Left lung (tissue), 14 donors: ENCODE measurements at places on chromosomes 2 and 18. TPM values are rescaled to one million over a fixed set of nuclear protein-coding genes. Genes with fewer than 3 reads are reported as not detected.
A peak's percentile ranks its signal among the peaks of the same experiment; 100 is the strongest.

DNA sequence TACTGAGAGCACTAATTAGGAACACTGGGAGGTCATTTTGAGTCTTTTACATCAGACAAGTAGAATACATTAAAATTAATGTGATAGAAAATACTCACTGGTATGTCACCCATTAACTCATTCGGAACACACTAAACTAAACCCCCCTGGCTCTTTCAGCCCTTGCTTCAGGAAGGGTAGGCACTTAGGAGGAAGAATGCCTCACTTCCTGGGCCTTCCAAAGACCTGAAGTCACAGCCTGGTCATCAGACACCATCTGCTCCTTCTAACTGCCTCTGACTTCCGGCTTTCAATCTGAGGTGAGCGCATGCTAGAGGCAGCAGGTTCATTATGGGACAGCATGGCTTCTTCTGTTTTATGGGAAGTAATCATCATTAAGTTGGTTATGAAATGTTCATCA, 451.4 kb downstream of the PID1 start:
- H3K4me3 ChIP-seq = no peak overlapping the region
- H3K36me3 ChIP-seq = no peaks in the 10 kb centered on the region
- no peak overlapping the region for H3K27ac ChIP-seq
- no peak for DNase-seq

DNA sequence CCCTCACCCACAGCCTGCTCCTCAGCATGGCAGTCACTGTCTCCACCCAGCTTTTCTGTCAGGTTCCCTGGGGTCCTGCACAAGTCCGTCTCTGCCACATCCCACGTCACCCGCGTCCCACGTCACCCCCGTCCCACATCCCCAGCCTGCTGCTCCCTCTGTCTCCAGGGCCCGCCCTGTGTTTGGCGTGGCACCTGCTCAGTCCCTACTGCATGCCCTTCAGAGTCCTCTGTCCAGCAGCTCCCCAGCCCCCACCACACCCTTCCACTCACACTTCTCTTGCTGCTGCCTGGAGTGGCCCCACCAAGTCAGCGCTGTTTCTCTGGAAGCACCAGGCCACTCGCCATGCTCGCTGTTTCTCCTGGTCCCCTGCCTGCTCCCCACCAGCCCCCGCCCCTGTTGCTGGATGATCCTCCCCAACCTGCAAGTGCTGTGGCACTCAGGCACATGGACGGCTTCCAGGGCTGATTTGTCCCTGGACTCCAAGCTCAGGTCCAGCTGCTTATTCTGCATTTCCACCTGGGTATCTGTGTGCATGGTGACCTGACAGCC, 18.8 kb downstream of the ATG4B start:
- no peaks in the 10 kb centered on the region for H3K4me1 ChIP-seq
- peaks cover 100% of the 10 kb centered on the region for H3K36me3 ChIP-seq
- no peak for DNase-seq
- H3K4me3 ChIP-seq = no peak overlapping the region
- no peaks in the 10 kb centered on the region for H3K27me3 ChIP-seq

DNA sequence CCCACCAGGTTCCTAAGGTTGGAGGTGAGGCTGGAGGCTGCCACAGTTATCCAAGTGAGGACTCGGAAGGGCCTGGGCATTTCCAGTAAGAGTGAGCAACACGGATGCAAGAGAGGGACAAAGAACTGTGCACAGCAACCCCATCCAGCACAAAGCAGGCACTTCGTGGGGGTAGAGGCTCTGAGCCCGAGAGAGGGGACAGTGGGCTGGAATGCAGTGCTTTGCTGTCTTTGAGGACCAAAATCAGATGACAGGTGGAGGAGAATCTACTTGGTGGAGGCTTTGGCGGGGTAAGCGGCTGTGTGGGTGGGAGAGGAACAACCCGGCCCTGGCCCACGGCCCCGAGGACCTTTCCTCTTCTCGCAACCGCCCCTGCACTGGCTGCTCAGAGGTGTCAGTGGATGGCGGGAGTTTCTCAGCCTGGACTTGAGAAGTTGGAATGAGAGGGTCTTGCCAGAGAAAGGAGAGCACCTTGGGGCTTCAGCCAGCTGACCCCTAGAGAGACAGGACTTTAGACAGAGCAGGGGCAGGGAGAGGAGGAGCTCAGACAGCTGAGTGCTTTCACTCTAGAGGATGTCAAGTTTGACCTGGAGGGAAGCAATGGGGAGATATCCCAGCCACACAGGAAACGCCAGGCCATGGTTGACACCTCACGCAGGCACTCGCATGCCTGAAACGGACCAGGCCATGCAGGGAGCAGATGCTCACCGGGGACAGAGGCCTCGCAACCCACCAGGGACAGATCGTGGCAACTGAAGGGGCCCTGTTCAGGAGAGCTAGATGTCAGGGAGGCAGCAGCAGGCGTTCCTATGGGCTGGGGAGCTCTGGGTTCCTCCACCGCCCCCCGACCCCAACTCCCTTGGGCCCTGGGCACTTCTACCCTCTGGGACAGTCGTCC, 11.6 kb downstream of the RAMP1 start:
- H3K36me3 ChIP-seq = no peaks in the 10 kb centered on the region
- H3K27ac ChIP-seq = no peak overlapping the region
- no peaks in the 10 kb centered on the region for H3K27me3 ChIP-seq
- no peaks in the 10 kb centered on the region for H3K4me1 ChIP-seq

- no peaks in the 10 kb centered on the region for H3K27me3 ChIP-seq
- peaks cover 59% of the 10 kb centered on the region for H3K4me1 ChIP-seq
- no peaks in the 10 kb centered on the region for H3K36me3 ChIP-seq
These were observed 926 bp downstream of the NDUFV2 start for GRCh38 chr18:9103376-9103873.

DNA sequence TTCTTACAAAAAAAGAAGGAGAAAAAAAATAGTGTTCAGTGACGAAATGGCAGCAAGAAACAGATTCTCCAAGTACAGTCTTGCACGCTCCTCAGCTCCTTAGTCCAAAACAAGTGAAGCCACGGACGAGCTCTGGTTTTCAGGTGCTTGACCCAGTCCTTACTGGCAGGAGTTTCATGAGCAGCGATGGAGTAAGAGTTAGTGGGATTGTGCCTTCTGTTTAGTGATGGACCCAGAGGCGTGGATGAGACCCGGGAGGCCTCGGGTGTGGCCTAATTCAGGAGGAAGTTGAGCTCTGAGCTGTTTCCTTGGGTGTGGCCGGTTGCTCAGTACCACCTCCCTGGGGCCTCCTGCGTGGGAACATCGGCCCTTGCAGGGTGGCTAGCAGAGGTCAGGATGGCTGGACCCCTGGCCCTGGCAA, 52.0 kb downstream of the KIF5C start:
- no peaks in the 10 kb centered on the region for H3K27me3 ChIP-seq
- peak overlapping the region; percentile 28 for H3K4me3 ChIP-seq
- no peaks in the 10 kb centered on the region for H3K36me3 ChIP-seq
- DNase-seq = peak; percentile 75
- H3K27ac ChIP-seq = no peak overlapping the region
- H3K4me1 ChIP-seq = no peaks in the 10 kb centered on the region

DNA sequence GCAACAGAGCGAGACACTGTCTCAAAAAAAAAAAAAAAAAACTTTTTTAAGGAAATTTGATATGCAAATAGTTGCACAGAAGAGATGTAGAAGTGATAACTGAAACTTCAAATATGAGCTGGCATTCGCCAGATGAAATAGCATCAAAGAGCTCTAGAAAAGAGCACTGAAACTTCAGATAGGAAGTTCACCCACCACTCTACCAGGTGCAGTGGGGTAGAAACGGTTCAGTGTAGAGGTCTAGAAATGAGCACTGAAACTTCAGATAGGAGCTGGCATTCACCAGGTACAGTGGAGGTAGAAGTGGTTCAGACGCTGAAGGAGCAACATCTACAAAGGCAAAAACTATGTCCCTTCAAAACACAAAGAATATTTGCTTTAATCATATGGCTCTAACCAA, 9.0 kb upstream of the ONECUT2 start:
- H3K4me3 ChIP-seq = no peak overlapping the region
- peaks cover 99% of the 10 kb centered on the region for H3K27me3 ChIP-seq
- H3K36me3 ChIP-seq = no peaks in the 10 kb centered on the region
- DNase-seq = no peak
- H3K27ac ChIP-seq = no peak overlapping the region

- peaks cover 30% of the 10 kb centered on the region for H3K36me3 ChIP-seq
- no peaks in the 10 kb centered on the region for H3K4me1 ChIP-seq
- H3K27me3 ChIP-seq = no peaks in the 10 kb centered on the region
- H3K27ac ChIP-seq = no peak overlapping the region
- no peak overlapping the region for H3K4me3 ChIP-seq
These were observed 42.3 kb downstream of the RPRD1A start for GRCh38 chr18:36025025-36025424.

- peak; percentile 46 for DNase-seq
- no peak overlapping the region for H3K4me3 ChIP-seq
- H3K27ac ChIP-seq = no peak overlapping the region
- H3K4me1 ChIP-seq = no peaks in the 10 kb centered on the region
These were observed 20.6 kb upstream of the ATRAID start for GRCh38 chr2:27191070-27191829.

DNA sequence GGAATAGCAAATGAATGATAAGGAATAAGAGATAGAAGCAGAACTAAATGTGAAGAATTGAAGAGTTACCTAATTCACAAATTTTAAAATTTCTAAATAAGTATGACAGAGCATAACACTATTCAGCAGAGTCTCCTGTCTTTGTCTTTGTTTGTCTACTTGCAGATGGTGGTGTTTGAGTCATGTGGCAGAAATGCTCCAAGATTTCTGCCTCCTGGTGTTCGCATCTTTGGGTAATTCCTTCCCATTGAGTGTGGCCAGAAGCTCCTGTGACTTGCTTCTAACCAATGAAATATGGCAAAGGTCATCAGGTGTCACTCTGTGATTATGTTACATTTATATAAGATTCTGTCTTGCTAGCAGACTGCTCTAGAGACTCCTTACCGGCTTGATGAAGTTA, 45.6 kb upstream of the GALNT3 start:
- no peak for DNase-seq
- no peaks in the 10 kb centered on the region for H3K4me1 ChIP-seq
- no peaks in the 10 kb centered on the region for H3K36me3 ChIP-seq
- no peaks in the 10 kb centered on the region for H3K27me3 ChIP-seq
- no peak overlapping the region for H3K27ac ChIP-seq

GRCh38 chr2:34447097-34447496, 848.0 kb upstream of the FAM98A start:
- H3K27ac ChIP-seq = no peak overlapping the region
- H3K4me3 ChIP-seq = no peak overlapping the region
- H3K4me1 ChIP-seq = no peaks in the 10 kb centered on the region
- no peaks in the 10 kb centered on the region for H3K36me3 ChIP-seq

GRCh38 chr2:8548619-8549150, 133.2 kb upstream of the ID2 start:
- no peak for DNase-seq
- H3K36me3 ChIP-seq = no peaks in the 10 kb centered on the region
- peaks cover 14% of the 10 kb centered on the region for H3K4me1 ChIP-seq
- H3K27ac ChIP-seq = no peak overlapping the region
- H3K27me3 ChIP-seq = no peaks in the 10 kb centered on the region

GRCh38 chr2:240920783-240921231, 14.7 kb downstream of the CROCC2 start:
- H3K27me3 ChIP-seq = peaks cover 2% of the 10 kb centered on the region
- H3K27ac ChIP-seq = peak overlapping the region; percentile 33
- peak; percentile 31 for DNase-seq
- H3K36me3 ChIP-seq = no peaks in the 10 kb centered on the region

GRCh38 chr2:36697424-36698066, 1.0 kb downstream of the VIT start:
- H3K27me3 ChIP-seq = no peaks in the 10 kb centered on the region
- no peak for DNase-seq
- H3K27ac ChIP-seq = no peak overlapping the region
- no peak overlapping the region for H3K4me3 ChIP-seq
- H3K36me3 ChIP-seq = no peaks in the 10 kb centered on the region

- H3K4me1 ChIP-seq = no peaks in the 10 kb centered on the region
- H3K27me3 ChIP-seq = no peaks in the 10 kb centered on the region
- H3K4me3 ChIP-seq = no peak overlapping the region
These were observed 15.0 kb downstream of the GPR45 start for GRCh38 chr2:105256431-105257047.

GRCh38 chr2:158459161-158460003, 2.6 kb downstream of the PKP4 start:
- H3K4me1 ChIP-seq = peaks cover 52% of the 10 kb centered on the region
- no peaks in the 10 kb centered on the region for H3K27me3 ChIP-seq
- DNase-seq = peak; percentile 35
- no peak overlapping the region for H3K27ac ChIP-seq
- H3K36me3 ChIP-seq = no peaks in the 10 kb centered on the region

- no peak overlapping the region for H3K27ac ChIP-seq
- no peaks in the 10 kb centered on the region for H3K27me3 ChIP-seq
- no peak overlapping the region for H3K4me3 ChIP-seq
- peaks cover 33% of the 10 kb centered on the region for H3K36me3 ChIP-seq
These were observed 39.1 kb downstream of the NFATC1 start for GRCh38 chr18:79434607-79435401.

GRCh38 chr18:9711361-9712129, 3.4 kb downstream of the RAB31 start:
- H3K4me3 ChIP-seq = no peak overlapping the region
- H3K27ac ChIP-seq = peak overlapping the region; percentile 7
- no peaks in the 10 kb centered on the region for H3K27me3 ChIP-seq
- peaks cover 89% of the 10 kb centered on the region for H3K4me1 ChIP-seq
- DNase-seq = no peak

DNA sequence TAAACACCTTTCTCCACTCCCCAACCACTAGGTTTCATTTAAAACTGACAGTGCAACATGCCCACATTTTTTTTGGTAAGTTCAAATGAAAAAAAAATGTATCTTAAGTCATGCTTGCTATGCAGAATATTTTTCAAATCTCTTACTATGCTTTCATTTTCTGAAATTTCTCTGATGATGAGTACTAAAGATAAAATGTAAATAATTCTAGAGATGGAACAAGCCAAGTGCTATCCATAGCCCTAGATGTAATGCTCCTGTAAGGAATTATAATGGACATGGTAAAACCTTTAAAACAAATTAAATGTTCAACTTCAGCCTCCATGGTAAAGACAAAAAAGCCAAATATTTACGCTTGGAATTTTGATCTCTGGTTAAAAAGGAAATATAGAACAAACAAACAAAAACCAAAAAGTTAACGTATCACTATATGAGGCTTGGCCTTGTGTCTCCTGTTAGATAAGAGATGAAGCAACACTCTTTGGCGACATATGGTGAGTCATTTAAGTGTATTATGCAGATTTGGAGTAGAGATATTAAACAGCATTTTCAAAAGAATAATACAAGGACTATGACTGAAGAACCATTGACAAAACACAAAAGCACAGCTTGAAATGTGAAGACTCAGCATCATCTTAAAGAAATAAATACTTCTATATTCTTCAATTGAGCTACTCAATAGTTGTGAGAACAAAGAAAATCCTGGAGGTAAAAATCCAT, 392.0 kb upstream of the LYPD1 start:
- no peak for DNase-seq
- H3K4me3 ChIP-seq = no peak overlapping the region
- H3K36me3 ChIP-seq = no peaks in the 10 kb centered on the region
- no peaks in the 10 kb centered on the region for H3K27me3 ChIP-seq
- no peaks in the 10 kb centered on the region for H3K4me1 ChIP-seq

GRCh38 chr2:186734957-186735734, 41.3 kb downstream of the FAM171B start:
- H3K27me3 ChIP-seq = no peaks in the 10 kb centered on the region
- no peaks in the 10 kb centered on the region for H3K4me1 ChIP-seq
- no peaks in the 10 kb centered on the region for H3K36me3 ChIP-seq
- DNase-seq = no peak

GRCh38 chr2:227280895-227281294, 44.2 kb upstream of the MFF start:
- no peaks in the 10 kb centered on the region for H3K4me1 ChIP-seq
- no peak overlapping the region for H3K4me3 ChIP-seq
- no peaks in the 10 kb centered on the region for H3K27me3 ChIP-seq

GRCh38 chr2:55115761-55116597, 65.7 kb upstream of the RTN4 start:
- no peaks in the 10 kb centered on the region for H3K36me3 ChIP-seq
- no peak overlapping the region for H3K4me3 ChIP-seq
- DNase-seq = no peak
- H3K27ac ChIP-seq = no peak overlapping the region

ADCYAP1 gene
- total RNA-seq = not detected

ANKRD30BL gene
- not detected for total RNA-seq
